ENCODE measurements at places on chromosomes 2 and 18. TPM values are rescaled to one million over a fixed set of nuclear protein-coding genes. Genes with fewer than 3 reads are reported as not detected.

GRCh38 chr18:47802802-47803201, 127.7 kb downstream of the SMAD2 start:
- no peaks in the 10 kb centered on the region for H3K4me1 ChIP-seq
- H3K27ac ChIP-seq, result no peak overlapping the region
- no peaks in the 10 kb centered on the region for H3K27me3 ChIP-seq
- no peaks in the 10 kb centered on the region for H3K36me3 ChIP-seq
- H3K4me3 ChIP-seq, result no peak overlapping the region

DNA sequence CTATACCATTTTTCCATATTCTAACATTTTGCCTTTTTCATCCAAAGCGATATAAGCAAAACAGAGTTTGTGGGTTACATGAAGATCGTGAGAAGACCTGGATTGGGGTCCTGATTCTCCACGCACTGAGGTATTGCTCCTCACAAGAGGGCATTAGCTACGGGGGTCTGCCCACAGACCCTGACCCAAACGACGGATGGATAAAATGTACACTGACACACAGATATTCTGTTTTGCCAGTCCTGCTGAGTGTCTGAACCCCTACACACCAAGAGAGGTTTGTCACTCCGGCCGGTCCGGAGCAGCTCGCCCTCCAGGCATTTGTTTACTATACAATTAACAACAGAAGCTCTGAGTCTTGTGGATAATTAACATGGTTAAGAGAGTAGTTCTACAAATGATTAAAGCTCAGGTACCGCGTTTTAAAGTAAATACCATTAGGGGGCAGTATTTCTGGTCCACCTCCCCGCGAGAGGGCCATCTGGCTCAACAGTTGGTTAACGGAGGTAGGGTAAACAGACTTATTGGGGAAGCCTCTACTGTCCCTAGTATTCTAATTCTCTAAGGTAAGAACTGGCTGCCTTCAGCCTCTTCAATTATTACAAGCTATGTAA, 28.4 kb downstream of the SCYGR8 start:
- H3K4me3 ChIP-seq, result no peak overlapping the region
- H3K27ac ChIP-seq, result no peak overlapping the region
- no peak for DNase-seq
- no peaks in the 10 kb centered on the region for H3K4me1 ChIP-seq

The ABCA12 gene
- total RNA-seq, result not detected

DNA sequence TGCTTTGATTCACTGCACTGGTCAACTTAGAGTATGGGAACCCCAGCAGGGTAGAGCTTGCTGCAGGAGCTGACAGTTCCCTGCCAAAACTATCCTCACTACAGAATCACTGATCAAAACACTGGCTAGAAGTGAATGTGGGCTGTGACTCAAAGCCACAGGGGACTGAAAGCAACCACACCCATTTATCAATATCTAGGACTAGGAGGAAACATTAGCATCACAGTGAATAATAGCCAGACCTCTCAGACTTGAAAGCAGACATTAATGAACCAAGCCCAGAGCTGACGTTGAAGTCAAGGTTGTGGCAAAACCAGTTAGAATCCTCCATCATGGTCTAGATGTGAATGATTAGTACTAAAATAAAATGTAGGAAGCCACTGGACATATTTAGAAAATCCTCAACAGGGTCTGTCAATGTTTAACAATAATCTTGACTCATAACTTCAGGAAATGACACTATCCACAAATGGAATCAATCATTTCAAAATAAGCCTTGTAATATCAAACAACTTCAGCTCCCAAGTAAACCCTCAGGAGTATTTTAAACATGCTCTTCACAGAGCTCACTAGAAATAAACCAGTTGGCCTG, 131.4 kb downstream of the CDH20 start:
- no peaks in the 10 kb centered on the region for H3K4me1 ChIP-seq
- H3K27ac ChIP-seq, result no peak overlapping the region
- H3K4me3 ChIP-seq, result no peak overlapping the region
- DNase-seq, result no peak
- no peaks in the 10 kb centered on the region for H3K36me3 ChIP-seq

GRCh38 chr18:29250843-29251242, 1073.9 kb upstream of the CDH2 start:
- no peak overlapping the region for H3K27ac ChIP-seq
- no peaks in the 10 kb centered on the region for H3K27me3 ChIP-seq
- no peaks in the 10 kb centered on the region for H3K36me3 ChIP-seq
- no peak overlapping the region for H3K4me3 ChIP-seq
- no peaks in the 10 kb centered on the region for H3K4me1 ChIP-seq
- DNase-seq, result no peak

DNA sequence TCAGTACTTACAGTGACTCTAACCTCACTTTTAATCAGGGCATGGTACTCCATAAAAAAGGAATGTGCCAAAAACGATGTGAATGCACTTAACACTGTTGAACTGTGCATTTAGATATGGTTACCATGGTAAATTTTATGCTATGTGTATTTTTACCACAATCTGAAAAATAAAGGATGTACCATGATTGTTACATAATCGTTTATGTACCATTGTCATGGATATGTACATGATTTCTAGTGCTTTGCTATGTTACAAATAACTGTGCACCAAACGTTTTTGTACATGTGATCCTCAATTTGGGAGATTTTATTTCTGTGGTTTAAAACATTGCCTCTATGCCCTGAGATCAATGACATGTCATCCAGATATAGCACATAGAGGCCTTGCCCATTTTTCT, 21.8 kb downstream of the ZNF532 start:
- no peaks in the 10 kb centered on the region for H3K36me3 ChIP-seq
- H3K27me3 ChIP-seq, result no peaks in the 10 kb centered on the region
- no peak for DNase-seq
- no peak overlapping the region for H3K4me3 ChIP-seq
- peak overlapping the region; percentile 68 for H3K27ac ChIP-seq

The RGPD8 gene
- total RNA-seq, result 36.2 TPM

- no peak overlapping the region for H3K27ac ChIP-seq
- H3K36me3 ChIP-seq, result no peaks in the 10 kb centered on the region
These were observed 21.2 kb downstream of the TGIF1 start for GRCh38 chr18:3471141-3471648.

GRCh38 chr2:65320042-65320725, 92.6 kb downstream of the ACTR2 start:
- H3K4me1 ChIP-seq, result peaks cover 1% of the 10 kb centered on the region
- H3K4me3 ChIP-seq, result no peak overlapping the region
- H3K27me3 ChIP-seq, result no peaks in the 10 kb centered on the region
- no peak for DNase-seq
- H3K36me3 ChIP-seq, result no peaks in the 10 kb centered on the region

The TRIP12 gene
- 232 TPM for total RNA-seq

The ELP2 gene
- total RNA-seq, result 84.3 TPM

The NAT8 gene
- total RNA-seq, result not detected

DNA sequence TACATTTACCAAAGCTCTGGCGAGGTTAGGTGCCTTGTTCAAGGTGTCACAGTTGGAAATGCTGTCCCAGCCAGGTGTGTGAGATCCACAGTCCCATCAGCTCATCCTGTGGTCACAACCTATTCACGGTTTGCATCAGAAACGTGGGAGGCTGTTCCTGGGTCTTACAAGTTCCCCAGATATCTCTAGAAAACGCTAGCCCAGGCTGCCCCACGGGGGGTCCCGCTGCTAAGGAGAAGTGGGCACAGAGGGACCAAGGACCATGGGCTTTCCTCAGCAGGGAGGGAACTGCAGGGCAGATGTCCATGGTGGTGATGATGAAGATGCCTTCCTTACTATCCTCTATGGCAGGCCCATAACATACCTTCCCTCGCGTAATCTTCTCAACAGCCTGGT, 649 bp downstream of the FECH start:
- H3K4me3 ChIP-seq, result peak overlapping the region; percentile 93
- no peaks in the 10 kb centered on the region for H3K4me1 ChIP-seq
- H3K36me3 ChIP-seq, result no peaks in the 10 kb centered on the region
- no peaks in the 10 kb centered on the region for H3K27me3 ChIP-seq

The FRZB gene
- 122 TPM for total RNA-seq

DNA sequence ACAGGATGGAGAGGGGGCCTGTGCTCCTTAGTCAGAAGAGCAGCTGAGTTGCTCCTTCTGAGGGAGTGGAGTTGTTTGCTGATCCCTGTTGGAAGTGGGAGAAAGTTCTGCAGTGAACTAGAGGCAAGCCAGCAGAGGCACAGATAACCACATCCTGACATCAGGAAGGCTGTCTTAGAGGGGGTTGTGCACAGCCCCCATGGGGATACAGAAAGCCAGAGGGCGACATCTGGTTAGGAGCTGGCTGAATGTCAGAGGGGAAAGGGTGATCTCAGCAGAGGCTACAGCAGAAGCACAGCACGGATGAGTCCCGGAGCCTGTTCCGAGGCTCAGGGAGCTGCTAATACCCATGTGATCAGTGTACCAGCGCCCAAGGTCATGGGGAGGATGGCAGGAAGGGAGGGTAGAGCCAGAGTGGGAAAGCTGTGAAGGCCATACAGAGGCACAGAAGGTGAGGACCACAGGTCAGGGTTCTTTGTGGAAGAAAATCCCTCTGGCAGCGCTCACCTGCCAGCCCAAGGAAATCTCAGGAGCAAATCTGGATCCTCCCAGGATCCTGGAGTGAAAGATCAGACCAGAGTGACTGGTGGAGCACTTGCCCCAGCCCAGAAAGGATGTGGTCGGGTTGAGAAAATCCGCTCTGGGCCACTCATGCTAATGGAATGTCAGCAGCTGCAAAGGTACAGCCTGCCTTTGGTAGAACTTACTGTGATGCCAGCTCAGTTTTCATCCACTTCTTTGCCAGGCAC, 111.8 kb downstream of the STPG4 start:
- H3K27ac ChIP-seq, result peak overlapping the region; percentile 94
- no peaks in the 10 kb centered on the region for H3K27me3 ChIP-seq
- no peak overlapping the region for H3K4me3 ChIP-seq
- peak; percentile 80 for DNase-seq

DNA sequence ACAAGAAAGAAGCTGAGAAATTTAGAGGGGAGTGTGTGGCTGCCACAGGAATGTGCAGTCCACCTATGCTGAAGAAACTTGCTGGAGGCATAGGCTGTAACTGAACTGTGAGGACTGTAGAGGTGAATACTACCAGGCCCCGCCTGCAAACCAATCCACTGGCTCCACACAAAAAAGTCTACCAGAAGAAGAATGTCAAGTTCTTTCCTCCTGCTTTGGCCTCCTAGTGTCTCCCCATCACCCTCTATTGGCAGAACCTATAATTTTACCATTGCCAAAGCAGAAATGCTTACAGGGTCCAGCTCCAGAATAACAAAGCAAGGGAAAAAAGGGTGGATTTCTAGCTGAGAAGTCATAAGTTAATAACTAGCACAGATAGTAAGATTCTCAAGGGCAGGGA, 5.9 kb upstream of the ATP5MC3 start:
- H3K27me3 ChIP-seq, result no peaks in the 10 kb centered on the region
- H3K27ac ChIP-seq, result no peak overlapping the region
- H3K4me1 ChIP-seq, result no peaks in the 10 kb centered on the region
- no peaks in the 10 kb centered on the region for H3K36me3 ChIP-seq
- DNase-seq, result no peak
- no peak overlapping the region for H3K4me3 ChIP-seq

DNA sequence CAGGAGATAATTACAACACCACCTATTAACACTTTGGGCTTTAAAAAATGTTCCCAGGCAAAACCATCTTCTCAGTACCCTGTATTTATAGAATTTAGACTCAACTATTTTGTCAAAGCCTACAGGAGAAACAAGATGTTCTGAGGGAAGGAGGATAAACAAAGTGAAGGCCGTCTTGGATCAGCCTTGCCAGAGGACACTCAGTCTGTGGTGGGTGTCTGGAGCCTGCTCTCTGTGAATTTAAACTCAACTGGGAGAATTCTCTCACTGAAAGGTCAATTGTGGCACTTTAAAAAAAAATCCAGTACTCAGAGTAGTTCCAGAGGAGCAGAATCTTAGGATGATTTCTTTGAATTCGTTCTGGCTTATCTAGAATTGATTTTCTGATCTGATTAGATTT, 28.4 kb upstream of the SLC1A4 start:
- no peaks in the 10 kb centered on the region for H3K4me1 ChIP-seq
- H3K27ac ChIP-seq, result no peak overlapping the region
- no peaks in the 10 kb centered on the region for H3K27me3 ChIP-seq
- no peak overlapping the region for H3K4me3 ChIP-seq
- no peaks in the 10 kb centered on the region for H3K36me3 ChIP-seq
- DNase-seq, result no peak

DNA sequence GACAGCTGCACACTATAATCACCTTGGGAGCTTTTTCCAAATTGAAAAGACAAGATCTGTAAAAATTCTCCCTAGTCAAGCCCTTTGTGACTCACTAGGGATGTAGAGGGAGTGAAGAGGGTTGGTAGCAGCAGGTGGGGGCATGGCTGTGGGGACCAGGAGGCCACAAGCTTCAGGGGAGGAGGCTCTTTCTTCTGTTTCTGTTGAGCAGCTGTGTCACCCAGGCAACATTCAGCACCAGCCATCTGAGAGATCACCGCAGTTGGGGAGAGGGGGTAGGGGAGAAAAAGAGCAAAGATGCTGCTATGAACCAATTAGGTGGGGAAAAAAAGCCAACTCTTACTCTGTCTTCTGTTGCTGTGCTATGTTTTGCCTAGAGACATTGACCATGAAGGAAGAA, 352.3 kb upstream of the MEIS1 start:
- no peaks in the 10 kb centered on the region for H3K4me1 ChIP-seq
- H3K27me3 ChIP-seq, result peaks cover 1% of the 10 kb centered on the region
- H3K4me3 ChIP-seq, result no peak overlapping the region
- H3K36me3 ChIP-seq, result no peaks in the 10 kb centered on the region
- no peak for DNase-seq
- H3K27ac ChIP-seq, result no peak overlapping the region

DNA sequence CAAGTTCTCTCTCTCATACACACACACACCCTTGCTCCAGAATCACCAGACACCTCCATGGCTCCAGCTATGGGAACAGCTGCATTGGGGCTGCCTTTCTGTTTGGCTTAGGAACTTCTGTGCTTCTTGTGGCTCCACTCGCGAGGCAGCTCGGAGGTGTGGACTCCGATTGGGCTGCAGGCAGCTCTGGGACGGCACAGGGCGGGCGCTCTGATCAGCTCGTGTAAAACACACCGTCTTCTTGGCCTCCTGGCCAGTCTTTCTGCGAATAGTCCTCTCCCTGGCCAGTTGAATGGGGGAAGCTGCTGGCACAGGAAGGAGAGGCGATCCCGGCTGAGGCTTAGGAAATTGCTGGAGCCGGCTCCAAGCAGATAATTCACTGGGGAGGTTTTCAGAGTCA, 22.4 kb downstream of the FOSL2 start:
- no peaks in the 10 kb centered on the region for H3K27me3 ChIP-seq
- peak overlapping the region; percentile 58 for H3K27ac ChIP-seq
- H3K4me3 ChIP-seq, result no peak overlapping the region

GRCh38 chr2:43107679-43108078, 118.7 kb downstream of the ZFP36L2 start:
- H3K4me1 ChIP-seq, result no peaks in the 10 kb centered on the region
- H3K36me3 ChIP-seq, result no peaks in the 10 kb centered on the region
- H3K27ac ChIP-seq, result no peak overlapping the region
- H3K4me3 ChIP-seq, result no peak overlapping the region
- DNase-seq, result no peak

- H3K4me1 ChIP-seq, result no peaks in the 10 kb centered on the region
- no peak for DNase-seq
- H3K27ac ChIP-seq, result no peak overlapping the region
- H3K36me3 ChIP-seq, result no peaks in the 10 kb centered on the region
- H3K27me3 ChIP-seq, result no peaks in the 10 kb centered on the region
These were observed 526.7 kb downstream of the RIT2 start for GRCh38 chr18:42588786-42589185.

The COA5 gene
- total RNA-seq, result 18.1 TPM

- H3K36me3 ChIP-seq, result no peaks in the 10 kb centered on the region
- H3K4me1 ChIP-seq, result no peaks in the 10 kb centered on the region
- H3K27me3 ChIP-seq, result peaks cover 1% of the 10 kb centered on the region
- DNase-seq, result no peak
- no peak within 1 kb of the TSS for H3K27ac ChIP-seq
These were observed at the start of gene NCKAP5 for GRCh38 chr2:133568172-133568571. Gene NCKAP5 (minus strand): TSS chr2:133568463. CDS start chr2:133517526, 50,937 bp downstream.

The HOXD4 gene
- 7.7 TPM for total RNA-seq

The MEMO1 gene
- total RNA-seq, result 36.2 TPM
